ENCODE measurements at places on chromosomes 6 and 20. TPM values are rescaled to one million over a fixed set of nuclear protein-coding genes. Genes with fewer than 3 reads are reported as not detected.

Gene PRPH2
- total RNA-seq = 1.8 TPM

Gene MMP24
- total RNA-seq = 0.59 TPM

Gene PNLDC1
- not detected for total RNA-seq

Gene BPIFA1
- total RNA-seq = not detected

Gene RAB32
- total RNA-seq = 125 TPM

Gene PI16
- total RNA-seq = not detected

Gene LCA5
- total RNA-seq = 5.4 TPM

Gene ARFGEF3
- total RNA-seq = 0.20 TPM

Gene ADGB
- total RNA-seq = not detected

Gene CCN5
- total RNA-seq = not detected

Gene OR2B6
- total RNA-seq = not detected

Gene LINC00237
- total RNA-seq = not detected

Gene SOBP
- 0.49 TPM for total RNA-seq

Gene RIPPLY2
- total RNA-seq = not detected

Gene ZSCAN23
- total RNA-seq = 8.4 TPM

Gene GSTA3
- total RNA-seq = not detected

Measured in RPMI7951 (cell line).